ENCODE measurements at places on chromosomes 6 and 20.

GRCh38 chr6:89200706-89201215 lies 16.4 kb downstream of the GABRR1 start:
- no peak for DNase-seq

GRCh38 chr6:83270971-83271719 lies 78.0 kb downstream of the RWDD2A start:
- DNase-seq, result no peak

DNA sequence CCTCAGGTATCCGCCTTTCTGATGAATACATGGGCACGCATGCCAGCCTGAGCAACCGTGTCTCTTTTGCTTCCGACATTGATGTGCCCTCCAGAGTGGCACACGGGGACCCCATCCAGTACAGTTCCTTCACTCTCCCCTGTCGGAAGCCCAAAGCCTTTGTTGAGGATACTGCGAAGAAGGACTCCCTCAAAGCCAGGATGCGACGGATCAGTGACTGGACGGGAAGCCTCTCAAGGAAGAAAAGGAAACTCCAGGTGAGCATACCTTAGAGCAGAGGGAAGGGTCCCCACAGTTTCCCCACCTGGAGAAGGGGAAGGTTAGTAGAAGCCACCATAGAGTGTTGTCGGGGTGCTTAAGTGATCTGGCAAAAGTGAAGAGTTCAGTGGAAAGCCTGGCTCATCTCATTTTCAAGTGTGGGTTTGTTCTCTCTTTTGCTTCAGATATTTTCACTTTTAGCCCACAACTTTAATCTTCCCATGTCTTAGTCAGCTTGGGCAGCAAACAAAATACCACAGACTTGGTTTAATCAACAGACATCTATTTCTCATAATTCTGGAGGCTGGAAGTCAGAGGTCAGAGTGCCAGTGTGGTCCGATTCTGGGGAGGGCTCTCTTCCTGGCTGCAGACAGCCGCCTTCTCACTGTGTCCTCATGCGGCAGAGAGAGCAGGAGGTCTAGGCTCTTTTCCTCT lies 133.5 kb upstream of the CLDN20 start:
- no peak for DNase-seq

- DNase-seq, result no peak
Measured at GRCh38 chr6:169859978-169860703, 108.7 kb downstream of the ERMARD start.

GRCh38 chr6:13811627-13812358 lies 2.6 kb downstream of the MCUR1 start:
- DNase-seq, result no peak

GRCh38 chr6:166569206-166569605 lies 17.3 kb downstream of the RAMACL start:
- DNase-seq, result no peak

DNA sequence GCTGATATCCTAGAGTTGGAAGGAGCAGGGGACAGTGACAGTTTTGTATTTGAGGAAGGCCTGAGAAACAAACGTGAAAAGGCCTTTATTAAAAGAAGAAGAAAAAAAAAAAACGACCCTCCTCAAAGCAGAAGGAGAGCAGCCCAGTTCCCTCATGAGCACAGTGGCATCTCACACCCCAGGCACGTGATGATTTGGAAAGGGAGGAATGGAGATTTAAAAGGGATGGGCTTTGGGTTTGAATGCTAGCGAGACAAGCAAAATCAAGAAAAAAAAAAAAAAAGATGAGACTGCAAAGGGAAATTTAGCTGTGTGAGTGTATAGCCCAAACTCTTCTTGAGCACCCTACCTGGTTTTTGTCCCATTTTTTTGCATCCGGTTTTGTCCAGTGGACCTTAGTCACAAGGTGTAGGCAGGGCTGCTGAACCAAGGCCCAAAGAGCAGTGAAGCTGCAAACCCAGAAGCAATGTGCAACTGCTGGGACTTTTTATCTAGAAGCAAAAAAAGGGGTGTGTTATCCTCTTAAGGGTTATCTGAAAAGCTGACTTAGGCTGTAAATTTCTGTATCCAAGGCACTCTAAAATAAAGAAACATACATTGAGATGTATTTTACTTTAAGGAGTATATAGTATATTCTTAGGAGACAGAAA lies 54.5 kb upstream of the RREB1 start:
- DNase-seq, result no peak

DNA sequence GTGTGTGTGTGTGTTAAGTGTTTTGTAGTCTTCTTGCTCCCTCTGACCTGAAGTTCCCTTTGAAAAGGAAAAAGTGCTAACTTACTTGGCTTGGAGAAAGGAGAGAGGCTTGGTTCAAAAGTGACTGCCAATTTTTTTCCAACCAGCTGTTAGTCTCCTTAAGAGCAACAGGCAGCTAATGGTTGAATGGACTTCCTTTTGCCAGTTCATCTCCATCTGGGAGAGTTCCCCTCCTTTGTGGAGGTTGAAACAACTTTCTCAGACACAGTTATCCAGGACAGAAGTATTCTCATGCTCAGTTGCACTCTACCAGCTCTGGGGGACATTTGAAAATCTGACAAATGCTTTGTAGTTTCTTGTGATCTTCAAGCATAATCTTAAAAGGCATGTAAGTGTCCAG lies 4.5 kb downstream of the RIPOR2 start:
- no peak for DNase-seq

GRCh38 chr6:118739696-118740353 lies 88.4 kb upstream of the CEP85L start:
- DNase-seq, result no peak

DNA sequence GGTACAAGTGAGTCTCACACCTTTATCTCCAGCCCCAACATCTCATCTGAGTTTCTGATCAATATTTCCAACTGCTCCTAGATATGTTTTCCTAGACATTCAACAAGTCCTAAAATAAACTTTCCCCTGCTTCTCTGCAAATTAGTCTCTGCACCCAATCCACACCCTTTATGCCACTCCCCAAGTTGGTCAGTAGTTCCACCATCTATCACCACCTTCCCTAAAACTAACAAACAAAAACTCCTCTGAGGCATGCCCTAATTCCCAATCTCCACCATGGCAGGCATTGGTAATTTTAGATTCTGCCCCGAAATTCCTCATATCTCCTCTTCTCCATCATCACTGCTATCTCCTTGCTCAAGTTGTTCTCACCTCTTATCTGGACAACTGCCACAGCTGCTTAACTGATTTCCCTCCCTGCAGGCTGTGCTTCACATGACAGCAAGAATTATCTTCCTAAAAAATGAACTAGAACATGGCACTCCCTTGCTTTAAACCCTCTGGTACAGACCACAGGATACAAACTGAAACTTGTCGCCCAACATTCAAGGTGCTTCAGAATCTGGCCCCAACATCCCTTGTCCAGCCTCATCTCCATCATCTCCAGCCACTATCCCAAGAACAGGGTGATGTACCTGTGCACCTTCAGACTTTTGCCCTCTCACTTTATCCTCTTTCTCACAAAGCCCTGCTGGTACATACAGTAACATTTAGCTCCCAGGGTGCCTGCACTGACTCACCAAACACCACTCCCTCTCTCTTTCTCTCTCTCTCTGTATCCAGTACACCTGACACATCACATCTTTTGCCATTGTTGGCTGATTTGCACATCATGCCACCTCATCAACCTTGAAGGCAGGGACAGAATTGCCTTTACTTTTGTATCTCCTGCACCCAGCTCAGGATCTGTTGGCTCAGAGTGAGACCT lies 55.5 kb downstream of the ZHX3 start:
- DNase-seq, result no peak

GRCh38 chr6:106097411-106098231 lies 11.5 kb downstream of the PRDM1 start:
- DNase-seq, result no peak

DNA sequence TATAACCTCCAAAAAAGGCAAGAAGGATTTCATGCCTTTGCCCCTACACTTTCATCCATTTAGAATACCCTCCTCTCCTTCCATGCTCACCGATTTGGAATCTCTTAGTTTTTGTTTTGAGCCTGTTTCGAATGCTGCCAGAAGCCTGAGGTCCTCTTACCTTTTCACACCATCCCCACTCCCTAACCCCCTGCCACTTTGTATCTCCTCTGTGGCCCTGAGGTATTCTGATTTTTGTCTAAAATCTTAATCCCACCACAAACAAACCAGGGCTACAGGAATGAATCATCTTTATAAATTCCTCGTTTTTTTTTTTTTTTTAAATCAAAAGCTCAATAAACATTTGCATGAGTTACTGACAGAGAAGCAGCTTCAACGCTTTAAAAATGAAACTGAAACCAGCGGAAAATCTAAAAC lies 1.6 kb upstream of the RPS12 start:
- no peak for DNase-seq

DNA sequence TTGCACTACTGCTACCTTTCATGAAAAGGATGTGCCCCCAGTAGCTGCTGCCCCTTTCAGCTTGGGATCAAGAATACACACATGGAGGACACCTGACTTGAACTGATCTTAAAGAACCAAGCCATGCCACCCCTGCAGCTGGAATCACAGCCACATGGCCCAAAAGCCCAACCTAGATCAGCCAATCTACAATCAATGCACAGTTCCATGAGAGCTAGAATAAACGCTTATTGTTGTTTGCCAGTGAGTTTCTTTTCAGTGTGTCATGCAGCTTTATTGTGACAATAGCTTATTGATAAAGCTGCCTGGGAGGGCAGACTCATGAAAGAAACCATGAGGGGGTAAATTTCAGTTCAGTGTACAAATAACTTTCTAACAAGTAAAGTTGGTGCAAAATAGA lies 397.7 kb downstream of the PTPRT start:
- no peak for DNase-seq

GRCh38 chr20:2578475-2579192 lies 42.3 kb downstream of the TMC2 start:
- DNase-seq, result no peak

DNA sequence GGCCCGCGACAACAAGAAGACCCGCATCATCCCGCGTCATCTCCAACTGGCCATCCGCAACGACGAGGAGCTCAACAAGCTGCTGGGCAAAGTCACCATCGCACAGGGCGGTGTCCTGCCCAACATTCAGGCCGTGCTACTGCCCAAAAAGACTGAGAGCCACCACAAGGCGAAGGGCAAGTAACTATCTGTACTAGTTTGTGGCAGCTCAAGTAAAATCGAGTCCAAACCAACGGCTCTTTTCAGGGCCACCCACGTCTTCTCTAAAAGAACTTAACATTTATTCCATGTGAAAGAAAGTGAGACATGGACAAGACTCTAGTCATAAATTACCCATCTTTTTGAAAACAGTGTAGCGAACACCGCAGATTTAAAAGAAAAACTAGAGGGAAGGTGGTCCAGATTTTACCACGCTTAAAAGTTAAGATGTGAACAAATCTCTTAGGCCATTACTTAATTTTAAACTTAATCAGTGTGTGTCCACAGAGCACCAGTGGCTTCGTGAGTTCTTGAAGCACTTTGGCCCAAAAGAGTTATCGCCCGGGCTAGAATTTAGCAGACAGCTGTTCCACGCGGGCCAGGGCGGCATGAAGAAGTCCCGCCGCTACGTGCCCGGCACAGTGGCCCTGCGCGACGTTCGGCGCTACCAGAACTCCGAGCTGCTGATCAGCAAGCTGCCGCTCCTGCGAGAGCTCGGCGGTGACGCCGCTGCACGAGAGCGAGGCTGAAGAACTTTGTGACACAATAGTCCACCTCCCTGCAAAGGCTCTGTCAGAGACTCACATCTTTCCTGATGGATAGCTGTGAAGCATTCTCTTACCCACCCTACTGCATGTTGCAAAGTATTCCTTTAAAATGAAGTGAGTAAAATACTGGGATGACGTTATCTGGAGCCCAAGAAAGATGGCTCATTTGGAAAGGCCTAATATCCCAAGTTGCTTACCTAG lies 113.9 kb upstream of the PRSS16 start:
- peak; percentile 81 for DNase-seq

GRCh38 chr6:20084411-20084810 lies 127.9 kb downstream of the MBOAT1 start:
- no peak for DNase-seq

GRCh38 chr20:13231031-13231752 lies 10.1 kb downstream of the ISM1 start:
- no peak for DNase-seq

Data from retina (tissue), 1 donor.